Stimulated activated memory B cell treated with anti-CD40 and anti-IgM and Interleukin-4, amounts not matched to agents 10 μg/mL and 1 μg/mL and 100 μg/mL, for 72 hours (primary cell): ENCODE measurements at places on chromosomes 1 and 21.

DNA sequence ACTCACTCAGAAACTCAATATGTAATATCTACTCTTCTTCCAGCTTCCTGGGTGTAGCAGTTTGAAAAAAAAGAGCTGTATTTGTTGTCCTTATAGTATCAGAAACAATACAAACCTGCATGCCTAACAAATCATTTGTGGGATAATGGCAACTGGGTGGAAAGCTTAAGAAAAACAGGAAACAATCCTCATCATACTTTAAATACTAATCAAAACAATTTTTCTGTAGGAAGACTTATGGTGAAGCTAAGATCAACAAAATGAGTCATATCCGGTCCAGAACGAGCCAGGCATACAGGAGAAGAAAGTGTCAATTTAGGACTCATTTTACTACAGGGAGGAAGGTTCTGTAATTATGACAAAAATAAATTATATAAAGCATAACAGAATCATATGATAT, 181.8 kb upstream of the ADGRL4 start:
- ATAC-seq = no peak

GRCh38 chr1:232865102-232865931, 60.1 kb downstream of the MAP10 start:
- ATAC-seq = no peak

DNA sequence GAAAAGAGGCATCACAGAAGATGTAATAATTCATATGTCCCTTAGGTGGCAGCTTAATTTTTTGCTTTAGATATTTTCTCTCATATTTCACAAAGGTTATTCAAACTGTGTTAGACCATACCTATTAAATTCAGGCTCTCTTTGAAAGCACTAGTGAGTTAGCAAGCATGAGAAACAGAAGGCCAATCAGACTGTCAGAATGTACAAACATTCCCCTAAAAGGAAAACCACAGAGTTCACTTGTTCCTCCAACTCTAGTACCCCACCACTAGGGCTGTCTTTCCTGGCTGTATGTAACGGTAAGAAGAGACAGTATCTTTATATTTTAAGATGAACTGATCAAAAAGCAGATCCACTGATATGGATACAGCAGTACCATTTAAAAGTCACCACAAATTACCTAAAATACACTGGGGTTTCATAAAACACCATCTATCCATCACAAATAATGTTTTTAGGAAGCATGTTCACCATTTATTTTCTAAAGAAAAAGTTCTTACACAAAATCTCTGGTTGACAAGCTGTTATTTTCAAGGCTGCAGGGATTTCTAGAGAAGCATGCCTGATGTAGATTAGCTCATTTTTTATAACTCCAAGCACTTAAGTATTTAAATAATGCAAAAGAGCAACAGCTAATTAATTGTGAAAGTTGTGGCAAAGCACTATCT, 1.8 kb downstream of the ARPC5 start:
- peak; percentile 60 for ATAC-seq

- ATAC-seq = no peak
These were observed 84.1 kb upstream of the C21orf91 start for GRCh38 chr21:17903029-17903806.

DNA sequence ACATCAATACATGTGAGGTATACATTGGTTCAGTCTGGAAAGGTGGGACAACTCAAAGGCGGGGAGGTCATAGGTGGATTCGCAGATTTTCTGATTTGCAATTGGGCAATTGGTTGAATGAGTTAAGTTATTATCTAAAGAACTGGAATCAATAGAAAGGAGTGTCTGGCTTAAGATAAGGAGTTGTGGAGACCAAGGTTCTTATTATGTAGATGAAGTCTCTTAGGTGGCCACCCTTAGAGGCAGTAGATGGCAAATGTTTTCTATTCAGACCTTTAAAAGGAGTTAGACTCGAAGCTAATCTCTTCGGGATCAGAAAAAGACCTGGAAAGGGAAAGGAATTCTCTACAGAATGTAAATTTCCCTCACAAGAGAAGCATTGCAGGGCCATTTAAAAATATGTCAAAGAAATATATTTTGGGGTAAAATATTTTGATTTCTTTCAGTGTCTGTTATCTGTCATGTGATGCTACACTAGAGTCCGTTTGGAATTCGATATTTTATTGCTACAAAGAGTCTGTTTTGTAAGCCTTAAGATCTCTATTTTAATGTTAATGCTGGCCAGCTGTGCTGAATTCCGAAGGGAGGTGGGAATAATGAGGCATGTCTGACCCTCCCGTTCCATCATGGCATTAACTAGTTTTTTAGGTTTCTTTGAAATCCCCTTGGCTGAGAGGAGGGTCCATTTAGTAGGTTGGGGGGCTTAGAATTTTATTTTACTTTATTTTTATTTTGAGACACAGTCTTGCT, 265.1 kb downstream of the PTPRU start:
- no peak for ATAC-seq

DNA sequence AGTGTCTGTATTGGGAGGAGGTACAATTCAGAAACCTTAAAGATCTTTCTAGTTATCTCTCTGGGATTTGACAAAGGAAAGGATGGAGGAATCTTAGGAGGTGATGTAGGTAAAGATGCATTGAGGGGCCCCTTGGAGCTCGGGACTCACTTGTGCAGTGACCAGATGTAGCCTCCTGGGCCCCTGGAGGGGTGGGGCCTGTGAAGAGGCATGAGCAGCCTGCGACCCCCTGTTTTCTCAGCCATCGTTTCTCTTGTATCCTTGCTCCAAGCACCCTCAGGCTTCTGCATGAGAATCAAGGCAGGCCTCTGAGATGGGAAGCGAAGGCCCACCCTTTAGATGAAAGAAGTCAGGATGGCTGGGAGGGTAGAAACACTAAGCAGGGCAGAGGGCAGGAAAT, 39.6 kb downstream of the LGR6 start:
- ATAC-seq = no peak

DNA sequence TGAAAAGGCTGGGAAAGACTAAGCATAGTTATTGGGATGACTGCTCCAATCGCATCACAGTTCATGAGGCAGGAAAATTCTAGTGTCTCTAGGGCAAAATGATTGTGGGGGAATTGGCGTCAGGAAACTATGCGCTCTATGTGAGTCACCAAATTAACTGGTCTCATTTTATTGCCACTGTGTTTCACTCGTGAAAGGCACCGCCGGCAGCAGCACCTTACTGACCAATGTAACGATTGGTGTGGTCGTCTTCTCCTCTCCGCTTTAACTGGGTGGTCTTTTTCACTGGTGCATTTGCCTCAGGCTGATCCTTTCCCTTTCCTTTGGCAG, 83.5 kb downstream of the SPAG17 start:
- no peak for ATAC-seq

DNA sequence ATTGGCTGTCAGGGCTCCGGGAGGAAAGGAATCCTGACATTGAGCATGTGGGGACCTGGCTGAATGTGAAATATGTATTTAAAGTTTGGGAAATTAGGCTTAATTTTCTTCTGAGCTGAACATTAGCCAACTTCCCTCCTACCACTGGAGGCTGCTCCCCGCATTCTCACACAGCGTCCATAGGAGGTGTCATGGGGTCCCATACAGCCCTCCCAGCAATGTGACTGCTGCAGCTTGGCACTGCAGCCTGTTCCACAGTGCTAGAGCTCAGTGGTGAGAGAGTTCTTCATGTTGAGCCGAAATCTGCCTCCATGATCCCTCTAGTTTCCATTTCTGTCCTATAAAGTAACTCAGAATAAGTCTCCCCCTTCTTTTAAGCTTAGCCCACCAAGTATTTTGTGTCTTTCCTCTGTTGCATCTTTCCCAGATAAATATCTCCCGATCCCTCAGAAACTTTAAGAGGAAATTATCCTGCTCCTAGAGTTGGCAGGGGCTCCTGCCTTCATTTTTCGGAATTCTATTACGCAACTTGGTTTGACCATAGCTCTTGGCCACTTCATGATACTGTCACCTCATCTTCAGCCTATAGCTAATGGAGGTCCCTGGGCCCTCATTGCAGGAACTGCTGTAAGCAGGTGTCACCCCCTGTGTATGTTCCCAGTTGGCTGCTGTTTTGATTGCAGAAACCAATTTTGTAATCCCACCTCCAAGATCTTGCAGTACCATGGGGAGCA, 2.0 kb downstream of the FCRL6 start:
- no peak for ATAC-seq

DNA sequence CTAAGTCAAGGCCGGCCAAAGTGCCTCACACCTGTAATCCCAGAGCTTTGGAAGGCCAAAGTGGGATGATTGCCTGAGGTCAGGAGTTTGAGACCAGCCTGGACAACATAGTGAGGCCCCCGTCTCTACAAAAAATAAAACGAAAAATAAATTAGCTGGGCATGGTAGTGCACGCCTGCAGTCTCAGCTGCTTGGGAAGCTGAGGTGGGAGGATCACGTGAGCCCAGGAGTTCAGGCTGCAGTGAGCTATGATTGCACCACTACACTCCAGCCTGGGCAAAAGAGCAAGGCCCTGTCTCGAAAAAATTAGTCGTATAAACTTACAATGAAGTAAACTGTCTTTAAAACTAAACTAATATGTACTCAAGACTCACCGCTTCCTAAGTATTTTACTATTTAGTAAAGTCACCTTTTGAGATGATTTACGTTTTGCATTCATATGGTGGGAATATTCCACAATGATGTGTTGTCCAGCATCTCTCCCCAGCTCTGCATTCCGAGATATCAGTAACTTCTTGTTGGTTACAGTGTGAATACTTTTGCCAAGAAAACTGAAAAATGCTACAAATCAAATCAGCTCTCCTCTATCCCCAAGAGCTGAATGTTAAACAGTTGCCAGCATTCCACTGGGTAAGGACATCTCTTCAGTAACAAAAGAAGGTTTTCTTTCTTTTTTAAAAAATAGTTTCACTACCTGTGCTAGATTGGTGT, 84.9 kb upstream of the C21orf91 start:
- ATAC-seq = no peak
